Astrocyte (in vitro differentiated cells and primary cell): ENCODE measurements at places on chromosomes 7 and 10. TPM values are rescaled to one million over a fixed set of nuclear protein-coding genes. Genes with fewer than 3 reads are reported as not detected.

Gene SPDYE5
- not detected in 2 replicates for total RNA-seq

Gene LIPK
- not detected in 2 replicates for total RNA-seq

Gene SCART1
- total RNA-seq, result 0.43 and 0.50 TPM in 2 replicates

DNA sequence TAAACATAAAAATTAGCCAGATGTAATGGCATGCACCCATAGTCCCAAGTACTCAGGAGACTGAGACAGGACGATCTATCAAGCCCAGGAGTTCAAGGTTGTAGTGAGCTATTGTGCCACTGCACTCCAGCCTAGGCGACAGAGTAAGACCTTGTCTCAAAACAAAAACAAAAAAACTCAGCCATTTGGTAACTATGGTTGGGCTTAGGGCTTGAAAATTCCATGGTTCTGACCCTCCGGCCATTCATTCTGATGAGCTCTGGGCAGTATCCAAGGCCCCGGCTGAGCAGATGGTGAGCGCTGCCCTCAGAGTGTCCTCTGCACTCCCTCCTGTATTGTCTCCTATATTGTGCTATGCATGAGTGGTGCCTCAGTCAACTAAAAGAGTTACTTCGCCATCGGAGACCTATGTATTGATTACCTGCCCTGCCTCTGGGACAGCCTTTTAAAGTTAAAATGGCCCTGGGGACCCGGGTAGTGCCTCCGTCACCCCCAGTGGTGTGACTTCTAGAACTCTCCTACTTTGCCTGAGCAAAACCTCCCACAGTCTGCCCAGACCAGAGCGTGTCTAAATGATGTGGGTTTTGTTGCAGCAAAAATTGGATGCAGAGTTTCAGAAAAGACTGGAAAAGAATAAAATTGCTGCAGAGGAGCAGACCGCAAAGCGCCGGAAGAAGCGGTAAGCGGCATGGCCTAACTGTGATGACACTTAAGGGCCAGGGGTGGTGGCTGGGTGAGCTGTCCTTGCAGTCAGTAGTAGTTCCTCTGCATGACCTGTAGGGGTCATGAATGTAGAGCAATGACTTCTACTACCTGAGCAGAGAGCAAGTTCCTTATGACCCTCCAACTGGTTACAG, 8.1 kb downstream of the PRKRIP1 start:
- H3K4me1 ChIP-seq, result no peaks in the 10 kb centered on the region
- peak; percentile 30 for DNase-seq
- H3K27me3 ChIP-seq, result no peaks in the 10 kb centered on the region
- H3K4me3 ChIP-seq, result no peak overlapping the region

DNA sequence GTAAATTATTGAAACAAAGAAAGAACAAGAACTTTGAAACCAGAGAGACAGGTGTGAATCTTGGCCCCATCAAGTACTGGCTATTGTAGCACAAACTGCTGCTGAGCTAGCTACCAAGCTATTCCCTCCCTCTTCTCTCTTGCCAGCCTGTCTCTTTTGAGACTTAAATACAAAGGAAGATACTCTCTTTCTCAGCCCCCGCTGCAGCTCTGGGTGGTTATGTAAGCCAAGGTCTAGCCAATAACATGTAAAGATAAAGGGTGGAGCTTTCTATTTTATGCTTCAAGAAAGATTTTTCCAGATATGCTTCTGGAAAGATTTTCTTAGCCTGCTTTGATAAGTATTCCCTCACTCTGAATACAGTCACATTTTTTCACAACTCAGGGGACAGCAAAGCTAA, 17.2 kb downstream of the BAZ1B start:
- no peaks in the 10 kb centered on the region for H3K27me3 ChIP-seq
- DNase-seq, result no peak
- H3K4me3 ChIP-seq, result no peak overlapping the region
- H3K27ac ChIP-seq, result no peak overlapping the region
- no peaks in the 10 kb centered on the region for H3K4me1 ChIP-seq
- peaks cover 57% of the 10 kb centered on the region for H3K36me3 ChIP-seq
